ENCODE measurements at places on chromosomes 7 and 10.

DNA sequence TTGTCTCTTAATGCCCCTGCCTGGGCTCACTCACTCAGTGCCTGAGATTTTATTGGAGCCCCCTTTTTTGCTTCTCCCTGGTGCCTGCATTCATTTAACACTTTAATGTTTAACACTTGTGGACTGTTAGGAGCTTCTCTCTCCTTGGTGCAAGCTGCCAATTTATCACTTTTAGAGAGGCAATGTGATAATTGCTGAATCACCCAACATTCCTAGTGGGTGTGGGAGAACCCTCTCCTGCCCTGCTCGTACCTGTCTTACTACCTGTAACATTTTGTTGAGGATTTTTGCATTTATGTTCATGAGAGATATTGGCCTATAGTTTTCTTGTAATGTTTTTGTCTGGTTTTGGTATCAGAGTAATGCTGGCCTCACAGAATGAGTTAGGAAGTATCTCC lies 13.2 kb downstream of the STAM start:
- DNase-seq: no peak

DNA sequence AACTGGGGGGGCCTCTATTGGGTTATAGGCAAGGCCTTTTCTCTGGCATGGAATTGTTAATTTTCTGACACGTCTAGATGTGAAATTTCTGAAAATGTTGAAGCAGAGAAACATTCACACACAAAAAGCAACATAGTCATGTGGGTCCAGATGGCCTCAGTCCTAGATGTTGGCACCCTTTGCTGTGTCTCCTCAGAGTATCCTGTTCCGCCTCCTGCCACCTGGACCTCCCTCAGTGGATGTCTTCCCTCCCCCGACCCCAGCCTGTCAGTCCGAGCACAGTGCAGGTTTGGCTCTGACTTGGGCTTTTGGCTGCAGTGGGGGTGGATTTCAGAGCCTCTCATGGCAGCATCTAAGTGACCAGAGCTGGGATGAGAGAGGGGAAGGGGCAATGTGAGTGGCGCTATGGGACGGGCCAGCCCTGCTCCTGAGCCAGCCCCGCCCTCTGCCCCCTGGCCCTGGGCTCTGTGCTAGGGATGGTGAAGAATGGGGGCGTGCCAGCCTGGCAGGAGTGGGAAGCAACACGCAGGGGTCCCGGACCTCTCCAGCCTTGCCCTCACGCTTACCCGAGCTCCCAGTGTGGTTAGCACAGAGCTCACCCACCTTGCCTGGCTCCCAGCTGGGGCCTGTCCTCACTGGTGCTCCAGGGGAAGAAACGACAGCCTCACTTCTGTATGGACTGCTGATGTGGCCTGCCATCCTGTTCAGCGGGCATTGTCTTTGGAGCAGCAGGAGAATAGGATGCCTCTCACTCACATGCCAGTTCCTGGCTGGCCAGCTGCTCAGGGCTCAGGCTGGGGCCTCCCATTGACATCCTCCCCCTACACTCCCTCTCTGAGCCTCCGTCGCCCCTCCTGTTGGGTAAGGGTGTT lies 6.2 kb downstream of the ATP6V0E2 start:
- DNase-seq: no peak

GRCh38 chr7:95427914-95428516 lies 6.8 kb downstream of the PON2 start:
- no peak for DNase-seq

DNA sequence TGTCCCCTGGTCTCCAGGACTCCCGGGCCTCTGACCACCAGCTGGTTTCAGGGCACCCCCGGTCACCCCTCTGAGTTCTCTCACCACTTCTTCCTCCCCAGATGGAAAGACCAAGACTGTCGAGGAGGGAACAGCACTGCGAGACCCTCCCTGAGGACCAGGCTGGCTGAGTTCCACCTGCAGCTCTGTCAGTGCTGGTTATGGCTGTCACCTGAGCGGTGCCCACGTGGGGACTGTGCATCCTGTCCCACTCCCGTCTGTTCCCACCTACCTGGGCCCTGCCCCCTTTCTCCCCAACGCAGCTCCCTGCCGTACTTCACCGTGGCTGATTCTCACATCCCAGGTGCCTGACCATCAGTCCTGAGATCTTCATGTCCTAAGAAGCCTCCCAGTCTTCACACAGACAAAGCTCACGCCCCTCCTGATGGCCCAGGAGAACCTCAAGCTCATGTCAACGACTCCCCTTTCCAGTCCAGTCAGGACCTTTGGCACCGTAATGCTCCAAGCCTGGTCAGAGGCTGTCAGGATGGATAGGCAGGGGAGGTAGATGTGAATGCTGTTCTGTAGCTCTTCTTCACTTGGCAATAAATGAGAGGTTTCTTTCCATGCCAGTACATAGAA lies 159.7 kb downstream of the USP6NL start:
- DNase-seq: no peak

- no peak for DNase-seq
Observed at GRCh38 chr10:30073767-30074060, 14.3 kb upstream of the JCAD start.

DNA sequence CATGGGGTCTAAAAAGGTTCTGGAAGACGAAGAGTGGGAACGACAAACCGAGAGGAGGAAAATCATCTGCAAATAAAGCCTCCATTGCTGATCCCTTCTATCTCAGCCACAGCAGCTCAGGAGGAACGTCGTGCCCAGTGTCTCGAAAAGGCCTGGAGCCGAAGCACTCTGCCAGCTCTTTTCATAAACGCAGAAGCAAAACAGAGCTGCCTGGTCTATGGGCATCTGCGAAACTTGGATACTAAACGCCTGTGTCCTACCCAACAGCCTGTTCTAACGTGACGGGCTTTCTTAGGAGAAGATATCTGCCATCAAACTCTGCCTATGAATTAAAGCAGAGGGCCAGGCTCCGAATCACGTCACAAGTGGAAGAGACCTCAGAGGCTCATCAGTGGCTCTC lies 68.7 kb downstream of the GNA12 start:
- no peak for DNase-seq

- DNase-seq: no peak
Observed at GRCh38 chr7:163971-164881, 28.1 kb upstream of the FAM20C start.

DNA sequence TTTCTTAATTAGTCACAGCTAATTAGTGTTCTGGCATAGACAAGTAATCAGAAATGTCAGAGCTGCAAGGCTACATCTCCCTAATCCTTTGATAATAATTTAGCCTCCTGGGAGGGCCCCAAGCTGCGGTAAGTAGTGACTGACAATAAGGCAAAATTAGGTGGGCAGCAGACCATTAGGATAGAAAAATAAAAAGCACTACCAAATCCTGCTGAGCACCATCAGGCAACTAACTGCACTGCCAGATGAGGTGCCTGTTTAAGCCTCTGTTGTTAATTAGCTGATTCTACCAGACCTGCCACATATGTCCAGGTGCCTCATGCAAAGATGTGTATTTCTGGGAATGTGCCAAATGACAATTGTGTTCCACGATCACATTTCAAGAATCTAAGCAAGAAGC lies 32.5 kb upstream of the FEZF1 start:
- DNase-seq: peak; percentile 96

DNA sequence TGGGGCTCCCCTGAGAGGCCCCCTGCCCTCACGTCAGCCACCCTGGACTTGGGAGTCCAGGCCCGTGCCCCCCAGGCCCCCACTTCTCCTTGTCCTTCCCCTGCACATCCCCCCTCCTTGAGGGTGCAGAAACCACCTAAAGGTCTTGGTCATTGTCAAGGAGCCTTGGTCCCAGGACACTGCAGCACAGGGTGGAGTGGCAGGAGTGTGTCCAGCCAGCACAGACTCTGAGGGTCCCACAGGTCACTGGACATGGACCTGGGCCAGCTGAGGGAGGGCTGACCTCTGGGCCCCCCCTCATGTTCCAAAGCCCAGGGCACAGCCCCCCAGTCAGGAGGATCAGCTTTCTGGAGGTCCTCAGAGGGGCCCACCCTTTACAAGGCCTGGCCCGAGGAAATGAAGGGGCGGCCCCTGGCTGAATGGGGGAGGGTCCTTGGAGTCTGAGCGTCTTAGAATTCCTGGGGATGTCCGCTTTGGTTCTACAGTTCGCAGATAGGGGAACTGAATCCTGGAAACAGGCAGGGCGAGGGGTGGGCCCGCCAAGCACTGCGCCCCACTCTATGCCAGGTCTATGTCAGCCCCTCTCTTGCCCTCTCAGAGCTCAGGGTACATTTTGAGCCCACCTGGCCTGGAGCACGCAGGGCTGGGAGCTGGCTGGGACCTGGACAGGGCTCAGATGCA lies 54.0 kb downstream of the PWWP2B start:
- no peak for DNase-seq

Measured in NCI-H1417 (cell line).